ENCODE measurements at places on chromosomes 13 and 19.

DNA sequence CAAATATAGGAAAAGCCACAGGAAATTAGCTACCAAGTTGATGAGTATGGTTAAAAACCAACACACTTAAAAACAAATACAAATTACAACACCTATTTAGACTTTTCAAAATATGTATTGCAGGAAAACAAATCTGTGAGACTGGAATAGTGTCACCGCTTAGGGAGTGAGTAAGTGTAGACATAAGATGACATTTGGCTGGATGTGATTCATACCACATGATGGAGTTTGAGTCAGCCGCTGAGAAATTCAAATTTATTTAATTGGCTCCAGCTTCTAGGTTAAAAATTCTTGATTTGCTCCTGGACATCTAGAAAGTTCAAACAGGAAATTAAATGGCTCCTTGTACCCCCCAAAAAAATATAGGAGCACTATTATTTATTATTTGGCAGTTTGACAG lies 531.7 kb downstream of the SLITRK1 start:
- peak; percentile 56 for DNase-seq

- DNase-seq = peak; percentile 71
Observed at GRCh38 chr13:51734786-51735185, 69.2 kb downstream of the DHRS12 start.

- DNase-seq = no peak
Observed at GRCh38 chr19:43532571-43532961, 422 bp upstream of the ZNF575 start.

- DNase-seq = no peak
Observed at GRCh38 chr13:76330761-76331160, 555.4 kb downstream of the KCTD12 start.

DNA sequence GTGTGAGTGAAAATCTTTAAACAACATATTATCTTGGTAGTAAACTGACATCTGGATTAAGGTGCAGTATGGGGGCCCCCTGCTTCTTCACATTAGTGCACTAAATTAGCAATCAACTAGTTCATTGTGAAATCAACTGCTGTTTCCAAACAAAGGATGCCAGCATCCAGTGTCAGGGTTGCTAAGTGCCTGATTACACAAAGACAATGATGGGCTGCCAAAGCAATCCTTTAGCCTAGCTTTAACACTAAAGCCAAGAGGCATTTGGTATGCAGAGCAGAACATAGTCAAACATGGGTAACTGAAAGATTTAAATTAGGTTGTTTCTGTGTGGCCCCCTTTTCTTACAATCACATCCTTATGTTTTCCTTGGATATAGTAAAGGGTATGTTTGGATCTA lies 543.1 kb upstream of the SLITRK5 start:
- no peak for DNase-seq

DNA sequence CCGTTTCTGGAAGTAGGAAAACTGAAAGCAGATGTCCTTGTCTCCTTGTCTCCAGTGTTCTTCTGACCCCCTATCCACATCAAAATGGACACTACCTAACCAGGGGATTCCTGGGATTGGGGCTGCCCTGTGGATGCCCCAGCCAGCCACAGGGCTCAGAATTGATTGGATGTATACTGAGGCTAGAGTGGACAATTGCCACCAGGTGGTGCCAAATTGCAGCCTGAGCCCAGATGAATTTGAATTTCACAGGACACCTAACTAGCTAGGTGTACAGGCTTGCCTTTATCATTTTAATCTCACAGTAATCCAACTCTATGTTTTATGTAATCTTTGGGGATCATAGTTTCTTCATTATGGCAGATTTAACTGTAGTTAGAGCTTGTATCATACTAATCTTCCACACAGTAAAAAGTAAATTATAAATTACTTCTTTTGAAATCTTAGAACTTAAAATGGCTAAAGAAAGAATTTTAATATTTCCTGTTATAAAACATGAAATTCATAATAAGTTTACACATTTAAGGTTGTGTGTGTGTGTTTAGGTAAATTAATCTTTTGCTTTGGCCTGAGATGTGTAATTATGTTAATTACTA lies 58.0 kb downstream of the PIBF1 start:
- peak; percentile 42 for DNase-seq

DNA sequence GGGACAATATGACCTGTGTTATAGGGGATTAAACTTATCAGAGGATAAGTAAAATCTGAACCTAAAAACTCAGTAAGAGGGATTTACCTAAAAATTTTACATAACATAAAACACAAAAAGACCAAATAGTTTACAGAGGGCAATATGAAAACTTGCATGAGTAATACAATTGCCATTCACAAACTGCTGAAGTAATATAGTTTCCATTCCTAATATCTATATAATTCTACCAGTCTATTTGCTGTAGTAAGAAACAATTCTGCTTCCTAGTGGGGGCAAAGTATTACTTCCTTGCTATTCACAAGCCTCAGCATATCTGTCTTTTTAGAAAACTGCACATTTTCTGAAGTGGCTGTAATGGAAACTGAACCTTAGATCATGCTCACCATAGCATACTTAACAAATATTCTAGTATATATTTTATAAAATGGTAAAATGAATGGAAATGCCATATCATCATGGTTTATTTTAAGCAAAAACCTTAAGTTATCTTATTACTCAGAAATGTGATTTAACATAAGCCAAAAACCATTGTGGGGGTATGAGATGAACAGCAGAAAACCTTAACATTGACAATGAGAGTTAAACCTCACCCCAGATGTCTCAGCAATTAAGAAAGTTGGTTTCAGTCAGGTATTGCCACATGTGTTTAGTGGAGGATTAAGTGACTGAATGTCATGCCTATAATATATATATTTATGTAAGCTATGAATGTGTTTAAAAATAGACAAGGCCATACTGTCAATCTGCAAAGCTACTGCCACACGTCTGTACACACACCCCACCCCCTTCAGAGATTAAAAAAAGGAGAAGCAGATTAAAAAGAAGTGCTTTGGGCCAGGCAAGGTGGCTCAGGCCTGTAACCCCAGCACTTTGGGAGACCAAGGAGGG lies 136.8 kb downstream of the MIPEP start:
- peak; percentile 45 for DNase-seq

GRCh38 chr13:49020328-49020727 lies 44.6 kb downstream of the FNDC3A start:
- no peak for DNase-seq

DNA sequence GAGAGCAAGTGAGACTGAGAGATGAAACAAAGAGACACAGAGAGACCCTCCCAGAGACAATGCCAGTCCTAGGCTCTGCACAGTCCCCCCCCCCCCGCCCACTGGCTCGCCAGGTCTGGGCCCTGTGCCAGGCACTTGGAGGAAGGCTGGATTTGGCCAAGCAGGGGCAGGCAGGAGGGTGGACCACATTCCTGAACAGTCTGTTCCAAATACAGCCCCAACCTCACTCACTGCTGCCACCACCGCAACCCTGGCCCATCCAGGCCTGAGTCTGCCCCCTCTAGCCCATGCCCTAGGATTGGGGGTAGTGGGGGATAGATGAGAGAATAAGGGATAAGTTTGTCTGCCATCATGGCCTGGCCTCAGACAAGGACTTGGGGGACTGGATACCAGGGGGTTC lies 19.0 kb downstream of the CYP2F1 start:
- peak; percentile 3 for DNase-seq

DNA sequence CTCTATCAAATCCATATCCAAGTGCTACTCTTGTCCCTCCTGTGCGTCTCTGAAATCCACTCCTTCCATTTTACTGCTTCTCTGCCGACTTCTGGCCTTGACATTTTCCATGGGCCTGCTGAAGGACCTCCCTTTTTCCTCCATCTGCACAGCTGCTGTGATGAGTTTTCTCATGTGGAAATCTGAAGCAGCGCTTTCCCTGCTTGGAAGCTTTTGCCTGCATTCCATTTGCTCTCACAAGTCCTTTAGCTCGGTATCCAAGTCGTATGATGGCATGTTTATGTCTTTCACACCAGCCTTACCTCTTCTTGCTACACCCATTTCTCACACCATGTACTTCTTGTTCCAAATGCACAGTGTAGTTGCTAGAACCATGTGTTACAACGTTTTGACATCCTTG lies 328.2 kb downstream of the GPC5 start:
- DNase-seq = no peak

- DNase-seq = peak; percentile 95
Observed at GRCh38 chr19:48795055-48795684, 15.7 kb downstream of the BCAT2 start.

GRCh38 chr13:35144166-35144890 lies 202.3 kb downstream of the NBEA start:
- peak; percentile 12 for DNase-seq

DNA sequence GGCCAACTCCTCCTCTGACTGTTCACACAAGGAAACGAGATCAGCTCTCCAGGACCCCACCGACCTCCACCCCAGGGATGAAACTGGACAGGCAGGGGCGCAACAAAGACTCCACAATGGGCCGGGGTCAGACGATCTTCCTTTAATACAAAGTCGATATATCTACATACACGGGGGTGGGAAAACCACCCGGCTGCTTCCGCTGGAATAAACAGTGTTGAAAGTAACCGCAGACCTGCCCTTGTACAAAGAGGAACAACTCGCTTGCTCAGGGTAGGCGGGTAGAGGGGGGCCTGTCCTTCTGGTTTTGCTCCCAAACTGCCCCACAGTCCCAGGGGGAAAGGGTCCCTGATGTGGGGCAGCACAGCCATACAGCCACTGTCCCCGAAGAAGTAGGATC lies 135.2 kb downstream of the PTPRS start:
- DNase-seq = no peak

DNA sequence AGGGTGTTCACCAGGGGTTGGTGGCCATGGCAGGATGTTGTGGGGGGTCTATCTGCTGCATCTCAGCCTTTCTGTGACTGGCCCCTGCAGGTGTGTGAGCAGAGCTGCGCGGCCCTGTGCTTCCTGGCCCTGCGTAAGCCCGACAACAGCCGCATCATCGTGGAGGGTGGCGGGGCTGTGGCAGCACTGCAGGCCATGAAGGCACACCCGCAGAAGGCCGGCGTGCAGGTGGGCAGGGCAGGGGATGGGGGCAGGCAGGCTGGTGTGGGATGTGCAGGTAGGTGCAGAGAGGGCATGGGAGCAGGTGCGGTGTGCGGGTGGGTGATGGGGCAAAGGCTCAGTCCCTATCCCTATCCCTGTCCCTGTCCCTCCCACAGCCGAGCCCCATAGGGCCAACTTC lies 8.1 kb upstream of the SLC25A42 start:
- DNase-seq = no peak

DNA sequence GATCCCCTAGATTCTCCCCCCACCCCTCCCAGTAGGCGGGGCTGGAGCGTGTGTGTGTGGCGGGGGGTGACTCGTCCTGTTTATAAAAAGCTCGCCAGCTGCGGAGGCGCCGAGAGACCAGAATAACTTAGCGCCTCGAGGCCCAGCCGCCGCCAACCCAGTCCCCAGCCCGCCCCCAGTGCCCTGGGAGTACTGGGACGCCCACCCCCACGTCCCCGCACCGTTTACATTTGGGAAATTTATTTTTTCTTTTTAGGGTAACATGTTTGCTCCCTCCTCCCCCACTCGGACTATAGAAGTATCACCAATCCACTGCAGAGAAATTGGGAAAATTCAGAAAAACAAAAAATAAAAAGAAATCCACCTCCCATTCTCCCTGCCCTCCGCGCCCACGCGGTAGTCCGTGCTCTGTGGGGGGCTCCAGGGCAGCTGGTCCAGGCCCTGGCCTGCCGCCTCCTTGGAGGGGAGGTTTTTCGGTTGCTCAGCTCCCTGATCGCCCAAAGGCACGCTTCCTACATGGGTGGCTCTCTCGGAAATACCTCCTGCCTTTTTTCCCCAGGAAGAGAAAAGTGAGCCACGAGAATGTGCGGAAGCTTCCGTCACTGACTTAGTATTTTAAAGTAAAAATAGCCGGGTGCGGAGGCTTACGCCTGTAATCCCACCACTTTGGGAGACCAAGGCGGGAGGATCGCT lies 1.5 kb upstream of the RAB3A start:
- DNase-seq = peak; percentile 78

Measured in fibroblast of skin of scalp (primary cell).